ENCODE measurements at places on chromosomes 4 and X. TPM values are rescaled to one million over a fixed set of nuclear protein-coding genes. Genes with fewer than 3 reads are reported as not detected.
A peak's percentile ranks its signal among the peaks of the same experiment; 100 is the strongest.

Gene HGFAC
- total RNA-seq = not detected

Gene RAB39B
- total RNA-seq = 0.56 TPM

Gene LRCH2
- total RNA-seq = 0.61 TPM

Gene CFI
- total RNA-seq = 4.0 TPM

Gene WNK3
- 0.61 TPM for total RNA-seq

Gene TCEAL6
- total RNA-seq = not detected

Gene GASK1B
- total RNA-seq = 7.8 TPM

Gene MOB1B
- 15.8 TPM for total RNA-seq

Gene CLDN22
- total RNA-seq = not detected

Gene PLP1
- total RNA-seq = 3.9 TPM

Gene LRAT
- total RNA-seq = 0.53 TPM

DNA sequence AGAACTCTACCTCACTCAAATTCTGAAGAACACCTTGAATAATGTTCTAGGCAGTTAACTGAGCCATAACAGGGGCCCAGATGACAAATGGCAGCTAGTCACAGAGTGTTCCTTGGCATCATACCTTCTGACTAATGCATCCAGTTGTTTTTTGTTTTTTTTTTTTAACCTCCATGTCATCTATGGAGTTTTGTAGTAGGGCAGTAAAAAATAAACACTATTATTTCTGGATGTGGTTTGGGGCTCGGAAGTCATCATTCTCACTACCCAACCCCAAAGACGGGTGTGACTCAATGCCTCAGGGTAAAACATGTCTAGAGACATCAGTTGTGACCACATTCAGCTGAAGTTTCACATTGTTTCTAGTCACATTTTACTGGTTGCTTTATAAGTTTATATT, 31.2 kb upstream of the MCF2 start:
- no peak for DNase-seq

DNA sequence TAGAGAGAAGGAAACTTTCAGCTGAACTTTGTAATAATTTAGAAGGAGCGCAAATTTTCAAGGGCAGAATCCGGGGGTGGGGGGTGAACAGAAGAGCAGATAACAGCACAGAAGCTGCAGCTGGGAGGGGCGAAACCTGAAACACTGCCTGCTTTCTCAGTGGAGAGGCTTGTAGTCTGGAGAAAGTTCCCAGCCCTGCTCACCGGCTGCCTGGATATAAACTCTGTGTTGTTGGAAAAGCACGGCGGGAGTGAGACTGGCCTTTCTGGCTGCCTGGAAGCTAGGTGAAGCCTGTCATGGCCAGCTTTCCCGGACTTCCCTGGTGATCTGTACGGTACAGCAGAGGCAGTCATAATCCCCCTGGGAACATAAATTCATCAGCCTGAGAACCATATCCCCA, 1352.1 kb upstream of the DIAPH2 start:
- DNase-seq = no peak

DNA sequence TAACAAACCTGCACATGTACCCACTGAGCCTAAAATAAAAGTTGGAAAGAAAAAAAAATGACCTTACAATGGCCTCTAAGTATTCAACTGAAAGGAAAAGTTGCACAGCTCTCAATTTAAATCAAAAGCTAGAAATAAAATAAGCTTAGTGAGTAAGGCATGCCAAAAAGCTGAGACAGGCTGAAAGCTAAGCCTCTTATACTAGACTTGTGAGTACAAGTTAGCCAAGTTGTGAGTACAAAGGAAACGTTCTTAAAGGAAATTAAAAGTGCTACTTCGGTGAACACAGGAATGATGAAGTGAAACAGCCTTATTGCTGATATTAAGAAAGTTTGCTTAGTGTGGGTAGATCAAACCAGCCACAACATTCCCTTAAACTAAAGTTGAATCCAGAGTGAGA, 707.9 kb upstream of the PITX2 start:
- DNase-seq = no peak

DNA sequence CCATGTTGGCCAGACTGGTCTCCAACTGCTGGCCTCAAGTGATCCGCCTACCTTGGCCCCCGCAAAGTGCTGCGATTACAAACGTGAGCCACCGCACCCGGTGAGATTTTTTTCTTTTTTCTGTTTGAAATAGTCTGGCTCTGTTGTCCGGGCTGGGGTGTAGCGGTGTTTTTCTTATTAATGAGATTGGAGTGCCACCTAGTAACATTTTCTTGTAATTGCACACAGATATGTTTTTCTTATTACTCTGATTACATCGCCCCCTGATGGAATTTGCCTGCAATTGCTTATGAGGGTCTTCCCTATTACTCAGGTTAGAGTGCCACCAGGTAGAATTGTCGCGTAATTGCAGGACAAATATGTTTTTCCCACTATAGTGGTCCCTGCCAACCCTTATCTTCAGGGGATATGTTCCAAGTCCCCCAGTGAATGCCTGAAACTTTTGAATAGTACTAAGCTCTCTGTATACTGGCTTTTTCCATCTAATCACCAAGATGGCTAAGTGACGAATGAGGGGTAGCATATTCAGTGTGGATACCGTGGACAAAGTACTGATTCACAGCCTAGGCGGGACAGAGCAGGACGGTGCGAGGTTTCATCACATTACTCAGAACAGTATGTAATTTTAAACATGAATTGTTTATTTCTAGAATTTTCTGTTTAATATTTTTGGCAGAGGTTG, 8.6 kb upstream of the PDHA1 start:
- no peak for DNase-seq

GRCh38 chr4:41792166-41792565, 43.6 kb upstream of the PHOX2B start:
- no peak for DNase-seq

DNA sequence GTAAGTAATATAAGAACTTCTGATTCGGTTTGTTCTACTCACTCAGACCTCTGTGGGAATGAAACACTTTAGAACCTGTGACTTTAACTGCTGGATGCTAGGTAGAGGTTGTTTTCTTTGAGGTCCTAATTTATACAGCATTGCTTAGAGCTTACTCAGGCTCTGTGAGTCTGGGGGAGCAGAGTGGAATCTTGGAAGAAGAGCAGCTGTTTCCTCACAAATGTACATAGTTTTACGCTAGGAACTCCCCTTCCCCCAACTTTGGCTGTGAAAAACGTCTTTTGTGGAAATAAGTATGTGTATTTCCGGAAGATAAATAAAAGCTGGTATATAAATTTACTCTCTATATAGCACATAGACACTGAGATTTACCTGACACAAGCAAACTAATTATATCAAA, 141.4 kb downstream of the NAA11 start:
- DNase-seq = no peak

DNA sequence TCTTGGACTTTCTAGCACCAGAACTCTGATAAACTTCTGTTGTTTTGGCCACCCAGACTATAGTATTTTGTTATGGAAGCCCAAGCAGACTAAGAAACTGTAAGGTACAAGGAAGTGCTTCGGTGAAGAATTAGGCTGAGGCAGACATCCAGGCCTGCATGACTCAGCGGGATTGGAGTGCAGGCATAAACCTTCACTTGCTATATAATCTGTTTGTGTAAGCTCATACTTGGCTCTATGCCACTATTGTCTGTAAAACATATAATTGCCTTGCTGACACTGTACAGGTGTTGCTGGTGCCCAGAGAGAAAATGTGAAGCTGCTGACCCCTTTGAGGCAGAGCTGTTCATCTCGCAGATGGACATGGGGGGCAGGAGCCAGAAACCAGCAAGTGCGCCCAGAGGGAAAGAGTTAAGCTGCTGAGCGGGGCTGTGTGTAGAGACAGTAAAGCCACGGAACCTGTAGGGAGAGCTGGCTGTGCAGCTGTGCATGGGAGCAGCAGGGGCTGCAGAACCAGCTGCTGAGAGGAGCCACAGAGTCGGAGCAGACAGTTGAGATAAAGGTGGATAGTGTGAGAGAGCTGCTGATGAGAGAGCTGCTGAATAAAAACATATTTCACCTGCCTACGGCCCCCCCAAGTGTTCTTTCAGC, 96.2 kb downstream of the RBM46 start:
- DNase-seq = peak; percentile 34

DNA sequence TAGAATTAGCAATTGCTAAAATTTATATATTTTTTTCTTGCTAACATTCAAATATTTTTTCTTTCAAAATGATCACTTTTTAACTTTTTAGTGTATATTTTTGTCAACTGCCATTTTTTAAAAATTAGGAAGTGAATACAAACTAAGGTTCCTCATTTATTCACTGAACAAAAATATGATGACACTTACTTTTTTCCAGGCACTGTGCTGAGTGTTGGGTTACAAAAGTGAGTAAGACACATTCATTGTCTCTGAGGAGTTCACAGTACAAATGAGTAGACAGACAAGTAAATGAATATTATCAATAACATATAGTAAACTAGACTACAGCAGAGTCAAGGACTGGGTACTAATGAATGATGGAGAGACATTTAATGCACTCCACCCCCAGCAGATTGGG, 543.5 kb downstream of the PDHA2 start:
- DNase-seq = no peak

DNA sequence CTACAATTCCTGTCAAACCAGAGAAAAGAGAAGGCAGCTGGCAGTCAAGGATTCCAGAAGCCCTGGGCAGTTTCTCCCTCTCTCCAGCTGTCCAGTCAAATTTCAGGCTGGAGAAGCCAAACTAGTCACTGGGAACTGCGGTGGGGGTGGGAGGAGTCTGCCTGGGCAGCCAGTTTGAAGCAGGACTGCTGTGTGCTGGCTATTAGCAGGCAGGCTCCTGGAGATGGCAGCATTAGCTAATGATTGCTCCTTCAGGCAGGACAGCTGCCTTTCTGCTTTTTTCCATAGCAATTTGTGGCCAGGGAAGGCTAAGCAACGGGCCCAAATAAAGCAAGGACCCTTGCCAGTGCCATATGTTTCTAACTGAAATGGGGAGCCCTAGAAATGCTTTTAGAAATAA, 44.7 kb upstream of the FGF13 start:
- no peak for DNase-seq

DNA sequence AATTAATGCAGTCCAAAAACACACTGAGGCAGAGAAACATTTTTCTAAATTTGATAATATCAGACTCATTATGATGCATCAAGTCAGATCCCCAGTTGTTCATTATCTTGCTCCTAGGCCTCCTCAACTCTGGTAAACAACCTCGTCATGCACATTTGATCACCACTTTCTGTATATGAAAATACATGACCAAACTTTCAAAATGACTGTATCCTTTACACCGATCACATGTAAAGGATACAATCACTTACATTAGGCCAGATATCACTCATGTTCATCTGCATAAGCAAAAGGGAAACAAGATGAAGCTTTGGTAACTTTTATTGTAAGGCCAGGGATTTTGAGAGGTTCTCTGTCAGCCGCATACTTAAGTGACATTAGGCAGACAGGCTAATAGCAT, 99.4 kb upstream of the IL1RAPL1 start:
- DNase-seq = no peak

DNA sequence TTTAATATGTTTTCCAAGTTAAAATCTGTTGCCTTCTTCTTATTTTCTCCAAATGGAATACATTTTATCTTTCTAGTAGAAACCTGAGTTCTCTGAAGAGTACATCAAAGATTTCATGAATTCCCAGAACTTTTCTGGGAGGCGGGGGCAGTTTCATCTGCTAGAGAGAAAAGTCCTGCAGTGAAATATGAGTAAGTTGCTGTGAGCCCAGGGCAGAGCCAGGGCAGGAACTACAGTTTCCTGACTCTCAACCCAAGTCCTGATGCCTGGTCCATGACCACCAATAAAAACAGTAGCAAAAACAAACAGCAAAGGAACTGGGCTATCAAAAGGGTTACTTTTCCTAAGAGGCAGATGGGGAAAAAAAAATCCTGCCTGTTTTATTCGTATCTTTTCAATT, 239.4 kb upstream of the CTSO start:
- DNase-seq = no peak

- DNase-seq = no peak
Observed at GRCh38 chr4:121594796-121595526, 101.8 kb downstream of the ANXA5 start.

DNA sequence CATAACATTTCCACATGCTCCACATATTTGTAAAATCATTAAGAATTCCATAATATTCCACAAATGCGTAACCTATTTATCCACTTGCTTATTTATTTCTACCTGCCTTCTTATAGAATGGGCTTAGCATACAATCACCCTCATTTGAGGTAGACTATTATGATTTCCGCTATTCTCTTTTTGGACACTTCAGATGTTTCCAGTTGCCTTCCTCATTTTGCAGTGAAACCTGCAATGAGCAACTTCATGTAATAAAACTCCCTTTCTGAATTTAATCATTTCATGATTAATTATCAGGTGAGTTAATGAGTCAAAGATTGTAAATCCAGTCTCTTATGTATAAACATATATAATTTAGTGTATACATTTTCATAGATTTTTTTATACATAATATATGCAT, 58.0 kb downstream of the PPP3CA start:
- DNase-seq = no peak

DNA sequence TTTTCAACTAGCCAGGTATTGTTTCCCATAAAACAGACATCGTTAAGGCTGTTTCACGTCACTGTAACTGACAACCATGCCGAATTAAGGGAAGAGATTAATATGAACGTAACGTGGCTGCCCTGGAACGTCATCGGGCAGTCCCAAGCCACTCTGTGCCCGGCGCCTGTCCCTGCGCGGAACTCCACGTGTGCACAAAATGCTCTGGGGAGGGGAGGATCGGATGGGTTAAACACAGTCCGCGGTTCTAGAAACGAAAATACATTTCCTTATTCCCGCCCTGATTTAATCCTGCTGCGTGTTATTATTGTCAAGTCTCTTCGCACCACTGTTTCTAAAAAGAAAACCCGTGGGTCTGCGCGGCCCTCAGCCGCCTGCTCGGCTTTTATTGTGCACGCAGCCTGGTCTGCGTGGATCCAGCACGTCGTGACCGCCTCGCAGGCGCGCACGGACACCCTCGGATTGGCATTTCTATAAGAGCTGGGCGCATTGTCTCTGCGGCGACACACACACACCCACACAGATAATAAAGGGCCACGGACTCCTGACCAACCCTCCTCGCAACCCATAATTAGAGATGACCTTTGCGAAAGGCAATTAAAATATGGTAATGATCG, 69.6 kb upstream of the BCOR start:
- DNase-seq = peak; percentile 18

DNA sequence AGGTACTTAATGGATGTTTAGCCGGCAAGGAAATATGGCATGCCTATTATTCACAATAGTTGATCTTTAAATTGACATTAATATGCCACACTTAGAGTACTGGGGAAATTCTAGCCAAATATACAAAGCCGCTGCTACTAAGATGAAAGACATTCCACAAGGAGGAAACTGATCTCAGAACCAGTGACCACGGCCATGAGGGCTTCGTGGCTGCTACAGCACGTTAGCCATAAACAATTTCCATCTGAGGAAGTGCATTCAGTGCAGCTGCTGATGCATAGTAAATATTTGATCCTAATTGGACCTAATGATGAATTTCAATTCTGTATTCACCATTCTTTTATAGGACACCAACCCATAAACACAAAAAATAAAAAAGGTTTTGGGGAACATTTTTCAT, 59.1 kb downstream of the SORBS2 start:
- no peak for DNase-seq
